ENCODE measurements at places on chromosomes 5 and 9.
A peak's percentile ranks its signal among the peaks of the same experiment; 100 is the strongest.

DNA sequence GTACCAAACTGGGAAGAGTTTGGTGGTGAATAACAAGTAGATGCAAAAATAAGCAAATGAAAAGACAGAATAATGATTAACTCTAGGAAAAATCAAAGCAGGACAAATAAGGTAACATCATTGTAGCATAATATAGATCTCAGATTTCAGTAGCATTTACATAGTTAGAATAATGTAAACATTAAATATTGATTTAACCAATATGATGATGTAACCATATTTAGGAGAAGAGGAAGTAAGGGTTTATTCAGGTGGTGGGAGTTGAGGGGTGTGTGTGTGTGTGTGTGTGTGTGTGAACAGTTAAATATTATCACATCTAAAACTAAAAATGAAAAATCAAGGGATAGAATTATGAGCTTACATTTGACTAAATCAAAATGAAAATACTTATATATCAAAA lies 143.4 kb downstream of the NPR3 start:
- no peak for DNase-seq

DNA sequence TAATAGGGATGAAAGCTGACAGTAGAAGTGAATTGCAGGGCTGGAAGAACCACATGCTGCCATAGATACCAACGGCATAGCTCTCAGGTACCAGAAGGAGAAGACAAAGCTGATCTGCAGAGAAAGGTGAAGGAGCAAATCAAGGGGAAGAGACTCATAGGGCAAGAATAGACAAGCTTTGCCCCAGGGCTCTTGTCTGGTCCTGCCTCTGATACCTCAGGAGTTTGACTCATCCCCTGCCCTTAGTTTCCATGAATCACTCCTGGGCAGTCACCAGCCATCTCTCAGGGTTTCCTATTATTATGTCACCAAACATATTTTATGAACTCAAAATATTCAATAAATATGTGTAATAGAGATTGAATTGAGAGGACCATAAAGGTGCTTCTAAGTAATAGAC lies 800.9 kb downstream of the DNAH5 start:
- DNase-seq = no peak

- no peak for DNase-seq
Observed at GRCh38 chr5:54738118-54738972, 220.8 kb downstream of the SNX18 start.

- DNase-seq = peak; percentile 24
Observed at GRCh38 chr5:32233696-32234447, 59.8 kb upstream of the GOLPH3 start.

- no peak for DNase-seq
Observed at GRCh38 chr5:20370061-20370460, 382.1 kb upstream of the CDH18 start.

DNA sequence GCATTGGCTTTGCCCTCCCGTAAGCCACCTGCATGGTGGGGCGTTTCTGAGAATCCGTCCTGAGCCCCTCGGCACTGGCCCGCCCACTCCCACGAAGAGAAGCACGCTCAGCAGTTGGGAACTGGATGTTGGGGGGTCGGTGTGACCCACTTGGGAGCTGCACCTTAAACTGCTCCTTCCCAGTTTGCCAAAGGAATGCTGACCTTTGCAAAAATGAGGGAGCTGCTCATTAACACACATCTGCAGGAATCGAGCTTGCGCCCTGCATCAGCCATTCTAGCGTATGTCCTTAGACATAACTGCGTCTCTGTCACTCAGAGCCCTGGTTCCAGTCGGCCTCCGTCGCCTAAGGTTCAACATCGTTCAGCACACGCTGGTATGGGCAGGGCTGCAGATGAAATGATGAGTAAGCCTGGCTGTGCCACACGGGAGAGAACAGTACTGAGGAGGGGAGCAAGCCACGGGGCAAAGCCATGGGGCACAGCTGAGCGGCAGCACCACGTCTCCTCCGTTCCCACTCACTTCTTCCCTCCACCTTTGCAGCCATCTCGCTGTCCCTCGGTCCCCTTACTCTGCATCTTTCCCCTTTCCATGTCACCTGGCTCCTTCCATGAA lies 28.8 kb upstream of the NCS1 start:
- DNase-seq = no peak

GRCh38 chr9:136122425-136123383 lies 4.0 kb upstream of the TMEM250 start:
- DNase-seq = peak; percentile 20

- no peak for DNase-seq
Observed at GRCh38 chr5:111142932-111143331, 50.8 kb downstream of the WDR36 start.

- no peak for DNase-seq
Observed at GRCh38 chr9:114071197-114071795, 6.8 kb downstream of the AMBP start.

GRCh38 chr5:89211836-89212235 lies 328.9 kb upstream of the MEF2C start:
- DNase-seq = peak; percentile 78

DNA sequence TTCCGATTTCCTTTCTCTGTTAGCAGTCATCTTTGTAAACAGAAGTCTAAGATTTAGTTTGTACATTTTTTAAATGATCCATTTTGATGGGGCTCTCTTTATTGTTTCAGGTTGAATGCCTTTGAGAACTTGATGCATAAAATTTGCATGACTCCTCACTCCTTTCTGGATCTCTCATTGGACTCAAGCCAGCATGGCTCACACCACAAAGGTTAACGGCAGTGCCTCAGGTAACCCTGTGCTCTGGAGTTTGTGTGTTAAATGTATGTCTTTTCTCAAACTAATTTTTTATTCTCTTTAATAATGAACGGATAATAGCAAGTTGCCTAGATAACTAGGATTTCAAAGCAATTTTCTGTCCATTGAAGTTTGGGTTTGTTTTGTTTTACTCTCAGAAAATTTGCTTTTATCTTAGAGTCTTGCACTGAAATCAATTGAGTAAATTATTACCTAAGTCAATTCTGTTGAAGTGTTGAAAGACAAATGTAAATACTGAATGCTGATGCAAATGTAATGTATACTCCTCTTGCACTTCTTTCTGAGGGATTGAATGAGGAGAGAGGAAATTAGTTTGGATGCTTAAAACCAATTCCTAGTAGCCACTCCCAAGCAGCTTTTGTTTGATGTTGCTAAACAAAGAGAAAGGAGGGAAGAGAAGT lies 164.6 kb upstream of the DMRT1 start:
- DNase-seq = no peak

DNA sequence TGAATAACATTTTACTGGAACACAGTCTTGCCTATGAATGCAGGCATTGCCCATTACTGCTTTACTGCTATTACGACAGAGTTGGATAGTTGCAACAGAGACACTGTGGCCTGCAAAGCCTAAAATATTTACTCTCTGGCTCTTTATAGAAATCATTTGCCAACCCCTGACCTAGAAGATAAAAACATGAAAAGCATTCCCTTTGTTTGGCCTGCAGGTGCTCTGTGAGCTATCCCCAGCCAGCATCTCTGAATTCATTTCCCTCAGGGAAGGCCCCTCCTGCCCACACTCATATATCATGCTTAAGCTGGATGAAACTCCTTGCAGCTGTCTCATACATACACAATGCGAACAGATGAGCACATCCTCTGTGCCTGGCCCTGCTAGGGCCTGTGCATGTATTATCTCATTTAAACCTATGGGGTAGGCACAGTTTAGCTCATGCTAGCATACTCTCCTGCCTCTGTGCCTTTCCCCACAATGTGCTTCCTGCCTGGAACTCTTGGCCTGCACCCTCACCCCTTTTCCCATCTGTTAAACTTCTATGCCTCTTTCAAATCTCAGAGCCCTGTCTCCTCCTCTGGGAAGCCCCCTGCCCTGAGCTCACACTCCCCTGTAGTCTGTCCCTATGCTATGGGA lies 193.1 kb downstream of the PAX5 start:
- DNase-seq = no peak

GRCh38 chr5:68771221-68771620 lies 322.6 kb upstream of the SLC30A5 start:
- DNase-seq = no peak

- no peak for DNase-seq
Observed at GRCh38 chr5:168030912-168031311, 260.5 kb upstream of the WWC1 start.

DNA sequence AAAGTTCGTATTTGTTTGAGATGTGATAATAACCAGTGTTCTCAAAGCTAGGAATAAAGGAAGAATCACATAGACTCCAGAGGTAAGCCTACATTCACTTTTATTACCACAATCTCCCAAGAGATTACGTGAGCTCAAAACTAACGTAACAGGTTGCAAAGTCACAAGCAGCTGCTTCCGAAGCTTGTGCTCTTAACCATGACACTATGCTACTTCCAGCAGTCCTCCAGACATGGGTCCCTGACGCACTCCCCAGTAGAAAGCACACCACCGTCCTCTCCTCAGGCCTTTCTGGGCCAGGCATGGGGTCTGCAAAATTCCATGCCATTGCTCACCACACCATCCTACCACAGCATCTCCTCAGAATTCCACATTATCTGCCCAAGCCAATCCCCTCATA lies 84.6 kb downstream of the PAX5 start:
- no peak for DNase-seq

GRCh38 chr5:58787987-58788386 lies 205.1 kb downstream of the RAB3C start:
- DNase-seq = no peak

- no peak for DNase-seq
Observed at GRCh38 chr5:34870382-34870781, 31.4 kb downstream of the TTC23L start.

DNA sequence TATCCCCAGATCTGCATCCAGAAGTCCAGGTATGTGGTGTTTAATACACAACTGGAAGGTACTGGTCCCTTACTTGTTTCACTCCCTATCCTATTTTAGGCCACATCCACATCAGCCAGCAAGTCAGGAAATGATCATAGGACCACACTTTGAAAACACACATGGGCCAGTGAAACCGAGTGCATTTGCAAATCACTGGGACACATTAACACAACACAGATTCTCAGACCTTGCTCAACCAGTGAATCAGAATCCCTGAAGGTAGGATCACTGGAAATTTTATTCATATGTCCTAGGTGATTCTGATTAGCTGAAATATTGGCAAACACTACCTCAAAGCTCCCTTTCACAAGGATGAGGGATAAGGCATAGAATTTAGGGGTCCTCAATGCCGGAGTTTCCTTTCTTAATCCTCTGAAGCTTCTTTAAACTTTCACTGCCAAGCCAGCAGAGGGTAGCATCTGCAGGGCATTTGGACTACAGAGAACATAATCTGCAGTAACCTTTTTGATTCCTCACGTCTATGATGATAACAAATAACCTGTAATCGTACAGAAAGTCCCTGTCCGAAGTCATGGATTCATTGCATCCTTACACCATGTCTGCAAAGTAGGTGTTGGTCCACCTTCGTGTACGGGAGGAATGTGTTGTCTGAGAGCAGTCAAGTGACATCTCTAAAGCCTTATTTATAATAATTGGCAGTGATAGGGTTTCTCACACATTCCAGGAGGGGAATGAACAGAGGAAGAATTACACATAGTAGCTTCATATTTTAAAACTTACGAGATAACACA lies 11.0 kb upstream of the ABLIM3 start:
- DNase-seq = no peak

- no peak for DNase-seq
Observed at GRCh38 chr5:40958811-40959210, 49.5 kb downstream of the C7 start.

GRCh38 chr5:34504967-34505366 lies 151.2 kb upstream of the RAI14 start:
- DNase-seq = no peak

- peak; percentile 91 for DNase-seq
Observed at GRCh38 chr5:90134892-90135291, 274.7 kb downstream of the CETN3 start.

DNA sequence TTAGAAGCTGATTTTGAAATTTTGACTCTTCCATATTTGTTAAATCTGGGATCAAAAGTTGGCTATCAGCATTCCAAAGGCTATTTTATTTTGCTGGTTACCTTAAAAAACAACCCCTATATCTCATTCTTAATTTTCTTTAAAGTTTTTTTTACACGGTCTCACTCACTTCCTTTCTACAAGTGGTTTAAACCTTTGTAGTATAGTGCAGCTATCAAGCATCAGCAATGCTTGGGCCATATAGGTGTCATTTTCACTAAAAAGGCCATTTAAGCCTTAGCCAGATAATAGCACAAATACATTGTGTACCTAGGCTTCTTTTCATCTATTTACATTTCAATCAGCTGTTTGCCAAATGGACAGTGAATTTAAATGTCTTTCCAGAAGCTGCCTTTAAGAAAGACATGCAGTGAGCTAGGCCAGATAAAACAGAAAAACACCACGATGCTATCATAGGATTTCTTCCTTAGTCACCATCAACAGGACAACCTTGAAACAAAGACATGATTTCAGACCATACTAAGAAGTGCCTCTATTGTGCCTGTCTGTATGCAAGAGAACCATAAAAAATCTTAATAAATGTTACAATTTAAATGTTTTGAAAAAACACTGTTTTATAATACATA lies 104.2 kb downstream of the RAPGEF6 start:
- no peak for DNase-seq

GRCh38 chr9:84481636-84482218 lies 141.2 kb upstream of the SLC28A3 start:
- DNase-seq = no peak

GRCh38 chr9:78584589-78584988 lies 287.7 kb downstream of the PSAT1 start:
- DNase-seq = no peak

- no peak for DNase-seq
Observed at GRCh38 chr5:148850836-148851235, 24.4 kb downstream of the ADRB2 start.

DNA sequence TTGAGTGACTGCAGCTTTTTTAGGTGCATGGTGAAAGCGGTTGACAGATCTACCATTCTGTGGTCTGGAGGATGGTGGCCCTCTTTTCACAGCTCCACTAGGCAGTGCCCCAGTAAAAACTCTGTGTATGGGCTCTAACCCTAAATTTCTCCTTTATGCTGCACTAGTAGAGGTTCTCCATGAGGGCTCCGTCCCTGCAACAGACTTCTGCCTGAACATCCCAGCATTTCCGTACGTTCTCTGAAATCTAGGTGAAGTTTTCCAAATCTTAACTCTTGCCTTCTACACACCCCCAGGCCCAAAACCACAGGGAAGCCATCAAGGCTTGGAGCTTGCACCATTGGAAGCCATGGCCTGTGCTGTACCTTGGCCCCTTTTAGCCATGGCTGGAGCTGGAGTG lies 1898.1 kb upstream of the NUDT12 start:
- no peak for DNase-seq

GRCh38 chr9:117771136-117771535 lies 66.9 kb downstream of the TLR4 start:
- no peak for DNase-seq
